ENCODE measurements at places on chromosomes 12 and 14.
A peak's percentile ranks its signal among the peaks of the same experiment; 100 is the strongest.

- no peak for DNase-seq
Measured at GRCh38 chr12:2018391-2018790, 14.1 kb upstream of the DCP1B start.

DNA sequence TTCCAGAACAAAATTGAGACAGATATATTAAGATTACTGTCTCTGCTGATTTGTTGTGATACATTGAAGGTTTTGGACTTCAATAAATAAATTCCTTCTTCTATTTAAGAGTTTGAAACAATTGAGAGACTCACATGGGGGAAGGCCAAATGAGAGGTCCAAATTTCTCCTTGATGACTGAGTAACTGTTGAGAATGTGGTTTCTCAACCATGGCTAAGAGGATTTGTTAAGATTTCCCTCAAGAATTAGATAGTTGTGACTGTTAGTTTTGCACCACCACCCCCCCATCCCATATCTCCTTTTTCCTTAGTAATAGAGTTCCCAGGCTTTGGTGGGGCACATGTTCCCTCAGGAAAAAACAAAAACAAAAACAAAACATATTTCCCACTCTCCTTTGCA lies 47.7 kb upstream of the IGF1 start:
- no peak for DNase-seq

GRCh38 chr14:79179985-79180384 lies 1009.8 kb downstream of the NRXN3 start:
- DNase-seq, result no peak

- no peak for DNase-seq
Measured at GRCh38 chr12:109443794-109444193, 33.3 kb downstream of the KCTD10 start.

DNA sequence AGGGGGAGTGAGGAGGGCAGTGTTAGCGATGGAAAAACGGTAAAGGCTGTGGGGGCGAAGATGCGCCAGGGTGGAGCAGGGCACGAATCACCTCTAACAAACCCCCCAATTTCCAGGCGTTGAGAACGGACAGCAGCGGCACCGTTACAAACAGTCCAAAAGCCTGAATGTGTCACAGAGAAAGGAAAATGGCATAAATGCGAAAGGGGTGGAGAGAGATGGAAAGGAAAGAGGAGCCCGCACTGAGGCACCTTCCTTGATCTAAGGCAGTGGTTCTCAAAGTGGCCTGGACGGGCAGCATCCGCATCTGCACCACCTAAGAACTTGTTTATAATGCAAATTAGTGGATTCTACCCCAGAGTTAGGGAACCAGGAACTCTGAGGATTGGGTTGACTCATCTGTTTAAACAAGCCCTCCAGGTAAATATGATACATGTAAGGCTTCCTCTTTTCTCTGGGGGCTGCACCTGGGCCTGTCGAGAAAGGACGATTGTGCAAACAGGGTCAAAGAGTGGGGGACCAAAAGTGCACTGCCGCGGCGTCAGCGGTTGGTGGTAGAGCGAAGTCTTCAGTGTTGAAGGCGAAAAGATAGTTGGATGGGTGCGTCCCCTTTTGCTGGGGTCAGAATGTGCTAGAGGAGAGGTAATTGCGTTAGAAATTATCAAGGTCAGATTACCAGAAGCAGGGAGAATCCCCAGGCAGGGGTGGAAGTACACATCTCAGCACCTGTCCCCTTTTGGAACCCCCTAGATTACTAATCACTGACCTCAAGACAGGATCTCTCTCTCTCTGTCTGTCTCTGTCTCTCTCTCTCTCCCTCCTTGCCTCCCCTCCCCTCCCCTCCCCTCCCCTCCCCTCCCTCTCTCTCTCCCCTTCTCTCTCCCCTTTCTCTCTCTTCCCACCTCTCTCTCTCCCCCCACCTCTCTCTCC lies 1.3 kb upstream of the KCNH5 start:
- DNase-seq, result no peak

- no peak for DNase-seq
Measured at GRCh38 chr14:72970824-72971434, 44.7 kb downstream of the DCAF4 start.

DNA sequence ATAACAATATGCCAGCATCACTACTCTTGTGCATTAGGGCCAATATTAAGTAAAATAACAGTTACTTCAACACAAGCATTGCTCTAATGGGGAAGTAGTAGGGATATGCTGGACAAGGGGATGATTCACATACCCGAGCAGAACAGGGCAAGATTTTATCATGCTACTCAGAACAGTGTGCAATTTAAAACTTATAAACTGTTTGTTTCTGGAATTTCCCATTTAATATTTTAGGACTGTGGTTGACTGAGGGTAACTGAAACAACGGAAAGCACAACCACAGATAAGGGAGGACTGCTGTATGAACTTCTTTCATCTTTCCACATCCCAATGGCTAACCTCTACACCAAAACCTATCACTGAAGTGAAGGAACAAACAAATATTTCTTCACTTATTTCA lies 36.8 kb downstream of the SARNP start:
- DNase-seq, result no peak

DNA sequence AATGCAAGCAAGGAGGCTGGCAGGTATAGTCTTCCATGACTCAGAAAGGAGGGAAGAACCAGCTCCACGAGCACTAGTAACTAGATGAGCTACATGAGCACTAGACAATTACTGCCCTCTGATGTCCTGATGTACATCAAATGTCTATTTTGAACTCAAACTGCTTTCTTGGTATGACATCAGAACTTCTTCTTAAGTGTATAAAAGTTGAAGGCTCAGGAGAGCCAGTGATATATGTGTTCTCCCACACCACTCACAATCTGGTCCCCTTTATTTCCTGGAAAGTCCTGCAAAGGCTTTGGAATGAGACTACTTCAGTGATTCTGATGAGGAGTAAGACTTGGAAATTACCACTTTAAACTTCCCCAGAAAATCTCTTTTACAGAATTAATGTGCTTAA lies 18.5 kb upstream of the DHRS7 start:
- no peak for DNase-seq

GRCh38 chr12:46609674-46610073 lies 216.1 kb downstream of the SLC38A4 start:
- no peak for DNase-seq

DNA sequence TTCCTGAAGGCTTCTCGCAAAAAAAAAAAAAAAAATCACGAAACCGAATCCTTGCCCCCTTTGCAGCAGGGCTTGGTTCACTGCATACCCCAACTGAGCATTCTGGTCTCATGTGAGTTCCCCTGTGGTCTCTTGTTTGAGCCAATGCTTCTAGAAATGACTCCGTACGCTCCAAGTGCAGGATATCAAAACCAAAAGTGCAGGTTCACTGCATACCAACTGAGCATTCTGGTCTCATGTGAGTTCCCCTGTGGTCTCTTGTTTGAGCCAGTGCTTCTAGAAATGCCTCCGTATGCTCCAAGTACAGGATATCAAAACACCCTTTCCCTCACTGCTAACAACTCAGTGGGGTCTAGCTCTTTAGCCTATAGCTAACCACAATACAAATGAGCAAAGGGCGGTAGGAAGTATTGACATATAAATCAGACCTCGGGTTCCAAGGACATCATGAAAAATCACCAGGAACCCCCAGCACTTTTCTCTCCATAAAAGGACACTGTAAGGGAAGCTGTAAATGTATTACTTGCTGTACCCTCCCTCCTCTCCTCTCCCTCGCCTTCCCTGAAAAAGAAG lies 206.3 kb upstream of the NOS1 start:
- no peak for DNase-seq

GRCh38 chr14:71384007-71384845 lies 477.0 kb downstream of the PCNX1 start:
- no peak for DNase-seq

- no peak for DNase-seq
Measured at GRCh38 chr12:126219139-126219538, 1153.9 kb downstream of the AACS start.

- DNase-seq, result no peak
Measured at GRCh38 chr12:11947213-11947612, 123.5 kb upstream of the BCL2L14 start.

- peak; percentile 83 for DNase-seq
Measured at GRCh38 chr12:12883369-12884001, 7.9 kb upstream of the GPRC5A start.

DNA sequence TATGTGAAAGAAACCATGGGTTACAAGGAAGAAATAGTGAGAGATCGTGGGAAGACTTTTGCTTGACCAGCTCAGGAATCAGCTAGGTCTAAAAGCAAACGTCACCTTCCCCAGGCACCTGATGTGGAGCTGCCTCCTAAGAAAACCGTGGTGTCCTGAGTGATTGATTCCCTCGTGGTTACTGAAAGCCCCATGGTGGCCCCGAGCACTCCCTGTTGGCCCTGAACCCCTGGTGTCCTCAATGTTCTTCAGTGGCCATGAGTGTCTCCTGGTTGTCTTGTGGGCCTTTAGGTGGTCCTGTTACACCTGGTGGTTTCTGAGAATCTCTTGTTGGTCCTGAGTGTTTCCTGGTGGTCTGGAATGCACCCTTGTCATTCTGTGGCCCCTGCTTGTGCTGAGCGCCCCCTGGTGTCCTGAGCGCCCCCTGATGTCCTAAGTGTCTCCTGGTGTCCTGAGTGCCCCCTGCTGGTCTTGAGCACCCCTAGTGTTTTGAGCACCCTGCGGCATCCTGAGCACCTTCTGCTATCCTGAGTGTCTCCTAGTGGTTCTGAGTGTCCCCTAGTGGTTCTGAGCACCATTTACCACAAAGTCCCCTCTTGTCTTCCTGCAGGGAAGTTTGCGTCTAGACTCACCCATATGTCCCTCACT lies 518.7 kb downstream of the TMEM121 start:
- DNase-seq, result peak; percentile 10

DNA sequence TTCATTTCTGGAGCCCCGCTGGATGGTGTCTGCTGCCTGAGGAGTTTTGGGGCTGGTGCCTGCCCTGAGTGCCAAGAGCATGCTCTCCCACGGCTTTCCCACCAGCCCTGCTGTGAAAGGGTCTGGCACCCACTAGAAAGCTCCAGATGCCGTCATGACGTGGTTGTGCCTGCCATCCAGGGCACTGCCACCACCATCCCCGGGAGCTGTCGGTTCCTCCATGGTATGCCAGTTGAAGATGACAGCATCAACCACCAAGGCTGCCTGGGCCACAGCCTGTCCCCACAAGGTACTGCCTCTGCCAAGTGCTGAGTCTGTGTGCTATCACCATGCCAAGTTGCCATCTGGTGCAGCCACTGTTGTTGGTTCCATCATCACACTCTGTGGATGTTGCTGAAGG lies 85.9 kb downstream of the TTC8 start:
- DNase-seq, result no peak

DNA sequence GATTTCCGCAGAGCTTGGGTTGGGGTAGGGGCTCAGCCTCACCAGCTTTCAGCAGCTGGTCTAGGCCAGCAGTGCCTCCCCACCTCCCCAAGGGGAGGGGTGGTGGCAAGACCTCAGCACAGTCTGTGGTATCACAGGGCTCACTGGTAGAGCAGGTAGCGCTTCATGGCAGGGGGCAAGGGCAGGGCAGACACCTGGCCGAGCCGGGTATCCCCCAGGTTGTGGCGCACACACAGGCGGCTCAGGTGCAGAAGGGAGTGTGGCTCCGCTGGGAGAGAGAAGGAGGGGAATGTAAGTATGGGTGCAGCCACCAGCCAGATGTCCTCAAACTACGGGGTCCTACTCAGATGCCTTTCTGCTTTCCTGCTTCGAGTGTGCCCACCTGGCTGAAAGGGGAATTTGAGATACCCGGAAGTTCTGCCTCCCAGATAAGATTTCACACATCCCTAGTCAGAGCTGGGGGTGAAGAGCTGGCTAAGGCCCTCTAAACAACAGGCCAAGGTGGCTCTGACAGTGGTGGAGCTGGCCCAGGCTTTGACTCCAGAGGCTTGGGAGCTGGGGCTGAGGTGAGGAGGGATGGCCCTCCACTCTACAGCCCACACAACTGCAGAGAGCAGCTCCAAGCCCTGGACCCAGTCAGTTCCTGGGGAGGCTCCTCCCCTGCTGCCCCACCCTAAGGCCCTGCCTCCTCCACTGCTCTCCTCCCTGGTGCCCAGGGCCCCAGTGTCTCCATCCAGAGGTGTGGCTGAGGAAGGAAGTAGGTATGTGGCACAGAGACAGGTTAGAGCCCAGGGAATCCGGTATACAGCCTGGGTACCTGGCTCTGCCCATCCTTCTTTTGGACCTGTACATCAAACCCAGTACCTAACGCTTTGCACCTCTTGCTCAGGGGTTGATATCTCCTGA lies 1.8 kb downstream of the SPSB2 start:
- DNase-seq, result peak; percentile 60

- DNase-seq, result no peak
Measured at GRCh38 chr14:93019367-93019843, 96.3 kb downstream of the ITPK1 start.

- peak; percentile 28 for DNase-seq
Measured at GRCh38 chr12:12608557-12608957, 3.1 kb upstream of the CREBL2 start.

DNA sequence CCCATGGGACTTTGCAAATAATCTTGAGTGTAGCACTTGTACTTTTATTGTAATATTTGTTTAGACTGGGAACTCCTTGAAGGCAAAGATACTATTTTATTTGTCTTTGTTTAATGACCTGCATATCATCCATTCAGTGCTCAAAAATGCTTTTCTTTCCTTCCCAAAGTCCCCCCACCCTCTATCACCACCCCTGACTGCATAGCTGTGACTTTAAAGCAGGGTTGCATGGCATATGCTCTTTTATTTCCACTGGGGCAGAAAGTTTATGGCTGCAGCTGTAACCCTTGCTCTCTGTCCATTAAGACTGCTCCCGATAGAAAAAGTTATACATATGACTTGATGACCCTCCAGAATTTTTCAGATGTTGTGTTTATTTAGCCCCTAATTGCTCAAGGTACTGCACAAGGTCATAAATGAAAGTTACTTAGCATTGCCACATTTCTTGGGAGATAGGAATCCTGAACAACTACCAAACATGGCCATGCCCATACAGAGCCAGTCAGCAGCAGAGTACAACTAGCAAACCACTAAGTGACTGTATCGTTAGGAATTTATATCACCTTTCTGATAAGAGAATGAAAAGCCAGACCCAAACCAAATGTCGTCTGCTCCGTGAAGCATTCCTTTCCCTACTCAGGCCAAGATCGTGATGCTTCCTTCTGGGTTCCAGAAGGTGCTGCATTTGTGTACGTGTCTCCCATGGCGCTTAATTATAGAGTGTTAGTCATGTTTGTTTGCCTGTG lies 114.3 kb downstream of the DIP2B start:
- DNase-seq, result peak; percentile 89

- peak; percentile 77 for DNase-seq
Measured at GRCh38 chr12:53221203-53222080, 10.6 kb downstream of the RARG start.

DNA sequence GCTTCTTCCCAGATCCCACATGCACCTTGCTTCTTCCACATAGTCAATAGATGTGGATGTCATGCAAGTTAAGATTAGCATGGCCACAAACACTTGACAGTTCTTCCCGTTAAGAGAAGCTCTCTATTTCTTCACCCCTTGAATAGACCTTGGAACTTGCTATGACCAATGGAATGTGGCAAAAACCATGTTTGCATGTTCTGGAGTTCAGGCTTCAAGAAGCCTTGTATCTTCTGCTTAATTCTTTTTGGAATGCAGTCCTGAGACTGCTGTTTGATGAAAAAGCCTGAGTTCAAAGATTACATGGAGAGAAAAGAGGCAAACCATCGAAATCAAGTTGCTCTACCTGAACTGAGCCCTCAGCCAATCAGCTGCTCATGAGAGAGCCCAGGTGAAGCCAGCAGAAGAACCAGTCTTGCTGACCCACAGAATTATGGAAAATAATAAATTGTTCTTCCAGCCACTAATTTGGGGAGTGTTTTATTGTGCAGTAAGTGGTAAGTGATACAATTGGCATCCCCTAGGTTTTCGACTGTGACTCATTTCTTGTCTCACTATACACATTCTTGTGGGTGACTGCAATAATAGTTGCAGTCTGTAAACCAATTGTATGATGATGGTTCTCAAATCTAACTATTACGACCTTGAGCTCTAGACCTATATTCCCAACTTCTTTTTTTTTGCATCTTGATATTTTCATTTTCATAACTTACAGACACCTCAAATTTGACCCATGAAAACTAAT lies 12.6 kb downstream of the RASSF9 start:
- peak; percentile 79 for DNase-seq
